ENCODE measurements at places on chromosomes 6 and 20.

DNA sequence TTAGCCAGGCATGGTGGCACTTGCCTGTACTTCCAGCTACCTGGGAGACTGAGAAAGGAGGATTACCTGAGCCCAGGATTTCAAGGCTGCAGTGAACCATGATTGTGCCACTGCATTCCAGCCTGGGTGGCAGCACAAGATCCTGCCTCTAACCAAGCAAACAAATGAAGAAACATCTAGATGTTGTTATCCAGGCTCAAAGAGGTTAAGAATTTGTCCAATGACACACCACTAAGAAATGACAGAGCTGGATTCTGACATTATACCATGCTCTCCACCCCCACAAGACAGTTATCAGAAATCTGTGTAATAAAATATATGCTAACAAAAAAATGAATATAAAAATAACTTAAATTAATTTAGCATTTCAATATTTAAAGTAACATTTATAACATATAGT is 925.5 kb upstream of the SLC35B3 start:
- DNase-seq: no peak

GRCh38 chr6:157025437-157025836 is 248.3 kb downstream of the ARID1B start:
- no peak for DNase-seq

DNA sequence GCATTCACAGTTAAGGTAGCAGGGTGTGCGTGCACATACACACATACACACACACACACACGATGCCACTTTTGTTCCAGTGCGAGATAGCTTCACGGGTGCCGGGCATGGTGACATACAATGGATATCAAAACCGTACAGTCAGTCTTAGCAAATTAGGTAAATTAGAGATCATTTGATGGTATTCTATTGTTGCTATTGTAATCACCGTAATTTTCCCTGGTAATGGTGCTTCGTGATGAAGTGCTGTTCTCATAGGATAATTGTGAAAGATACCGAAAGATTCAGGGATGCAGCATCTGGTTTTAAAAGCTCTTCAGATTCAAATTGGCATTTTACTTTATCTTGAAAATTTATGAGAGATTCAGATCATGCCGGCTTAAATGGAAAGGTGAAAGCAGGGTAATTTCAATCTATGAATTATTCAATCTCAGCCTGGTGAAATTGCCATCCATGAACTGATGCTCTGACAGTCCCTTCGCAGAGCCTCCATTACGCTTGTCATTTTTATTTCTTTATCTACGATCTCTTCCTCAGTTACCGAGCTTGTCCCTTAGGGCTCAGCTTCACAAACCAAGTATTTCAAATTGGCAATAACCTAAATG is 71.3 kb upstream of the SOX4 start:
- DNase-seq: no peak

- DNase-seq: no peak
Measured at GRCh38 chr6:116400328-116400727, 29.6 kb downstream of the DSE start.

DNA sequence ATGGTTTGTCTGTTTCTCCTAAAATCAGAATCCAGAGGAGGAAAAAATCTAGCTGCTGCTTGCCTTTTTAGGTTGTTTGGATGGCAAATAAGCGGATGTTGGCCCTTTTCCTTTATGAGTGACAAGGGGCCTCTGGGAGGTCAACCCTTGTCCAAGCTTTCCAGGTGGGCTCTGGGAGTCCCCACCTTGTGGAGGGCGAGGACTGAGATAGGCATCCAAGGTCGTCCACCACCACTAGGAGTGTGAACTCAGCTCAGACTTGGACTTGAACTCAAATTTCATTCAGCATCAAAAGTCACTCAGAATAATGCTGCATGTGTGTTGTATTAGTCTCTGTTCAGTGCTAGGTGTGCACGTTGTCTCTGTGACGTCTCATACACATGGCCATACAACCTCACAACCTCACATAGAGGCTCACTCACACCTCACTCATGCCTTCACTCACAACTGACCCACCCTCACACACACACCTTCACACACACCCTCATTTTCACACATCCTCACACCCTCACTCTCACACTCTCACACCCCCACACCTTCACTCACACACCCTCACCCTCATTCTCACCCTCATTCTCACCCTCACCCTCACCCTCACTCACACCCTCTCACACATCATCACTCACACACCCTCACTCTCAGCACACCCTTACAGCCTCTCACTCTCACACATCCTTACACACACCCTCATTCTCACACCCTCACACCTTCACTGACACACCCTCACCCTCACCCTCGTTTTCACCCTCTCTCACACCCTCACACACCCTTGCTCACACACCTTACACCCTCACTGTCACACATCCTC is 18.0 kb downstream of the DYNLT1 start:
- DNase-seq: no peak

- no peak for DNase-seq
Measured at GRCh38 chr20:36173451-36173933, 19.0 kb downstream of the EPB41L1 start.

DNA sequence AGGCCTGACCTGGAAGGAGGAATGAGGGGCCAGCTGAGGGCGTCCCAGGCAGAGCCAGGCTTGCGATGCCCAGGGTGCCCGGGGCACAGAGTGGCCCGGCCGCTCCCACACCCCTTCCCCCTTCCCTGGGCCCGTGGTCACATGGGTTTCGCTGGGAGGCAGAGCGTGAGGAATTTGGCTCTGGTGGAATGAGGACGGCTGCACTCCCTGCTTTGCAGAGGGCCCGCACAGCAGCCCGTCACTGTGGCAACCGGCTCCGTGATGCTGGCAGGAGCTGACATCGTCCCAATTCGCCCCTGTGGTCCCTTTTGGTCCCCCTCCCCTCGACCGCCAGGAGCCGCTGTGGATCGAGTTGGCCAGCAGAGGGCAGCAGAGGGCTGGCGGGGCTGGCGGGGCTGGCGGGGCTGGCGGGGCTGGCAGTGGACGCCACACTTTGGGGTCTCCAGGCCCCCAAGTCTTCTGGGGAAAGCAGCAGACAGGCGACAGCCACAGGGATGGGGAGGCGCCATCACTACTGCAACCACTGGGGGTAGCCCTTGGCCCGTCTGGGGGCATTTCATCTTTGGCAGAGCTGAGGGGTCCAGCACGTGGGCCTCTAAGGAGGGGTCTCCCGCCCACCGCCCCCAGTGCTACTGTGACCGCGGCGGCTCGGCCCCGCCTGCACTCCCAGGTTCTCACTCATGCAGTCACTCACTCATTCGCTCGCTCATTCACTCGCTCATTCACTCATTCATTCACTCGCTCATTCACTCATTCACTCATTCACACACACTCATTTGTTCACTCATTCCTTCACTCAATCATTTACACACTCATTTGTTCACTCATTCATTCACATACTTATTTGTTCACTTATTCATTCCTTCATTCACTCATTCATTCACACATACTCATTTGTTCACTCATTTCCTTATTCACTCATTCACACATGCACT is 49.7 kb upstream of the BHLHE23 start:
- peak; percentile 47 for DNase-seq

- DNase-seq: no peak
Measured at GRCh38 chr20:2919518-2920245, 46.4 kb downstream of the PTPRA start.

GRCh38 chr6:33797626-33798342 is 6.0 kb downstream of the MLN start:
- DNase-seq: no peak

GRCh38 chr6:128690063-128690462 is 169.7 kb upstream of the PTPRK start:
- no peak for DNase-seq

GRCh38 chr6:79630883-79631692 is at the start of gene SH3BGRL2:
Gene SH3BGRL2, plus strand, starts transcription at chr6:79631329. Its CDS starts 133 bp downstream, at chr6:79631462.
- DNase-seq: no peak

DNA sequence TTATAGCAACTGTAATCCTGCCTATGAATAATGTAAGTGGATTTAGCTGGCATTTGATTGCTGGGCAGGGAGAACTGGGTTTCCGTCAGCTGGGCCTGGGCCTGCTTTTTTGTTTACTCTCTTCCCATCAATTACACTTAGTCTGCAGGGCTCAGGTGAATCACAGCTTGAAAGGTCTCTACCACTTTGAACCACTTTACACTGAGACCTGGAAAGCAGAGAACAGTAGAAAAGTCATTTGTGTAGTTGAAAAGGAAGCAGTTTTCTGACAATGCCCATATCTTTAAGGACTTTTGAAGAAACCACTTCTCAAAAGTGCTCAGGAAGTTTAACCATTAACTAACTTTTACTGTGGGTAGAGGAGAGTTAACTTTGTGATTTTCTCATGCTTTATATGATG is 315.4 kb upstream of the SASH1 start:
- DNase-seq: no peak

- DNase-seq: no peak
Measured at GRCh38 chr6:142265476-142265875, 36.3 kb upstream of the ADGRG6 start.

DNA sequence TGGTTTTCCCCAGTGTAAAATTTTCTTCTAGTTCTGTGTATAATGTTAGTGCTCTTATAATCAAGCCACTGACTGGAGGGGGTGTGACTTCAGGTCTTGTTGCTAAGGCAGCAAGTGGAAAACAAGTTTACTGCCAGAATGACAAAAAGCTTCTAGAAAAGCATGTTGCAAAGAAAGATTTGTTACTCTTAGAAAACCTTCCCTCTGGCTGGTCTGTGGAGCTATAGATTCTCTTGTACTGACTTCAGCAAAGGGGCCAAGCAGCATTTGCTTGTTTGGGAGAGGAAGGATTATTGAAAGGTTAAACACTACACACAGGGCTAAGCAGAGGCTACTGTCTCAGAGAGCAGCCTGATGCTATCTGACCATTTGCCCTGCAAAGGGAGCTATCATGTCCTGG is 288.8 kb downstream of the BTBD9 start:
- DNase-seq: no peak

GRCh38 chr6:22083119-22083518 is 213.7 kb downstream of the PRL start:
- no peak for DNase-seq

DNA sequence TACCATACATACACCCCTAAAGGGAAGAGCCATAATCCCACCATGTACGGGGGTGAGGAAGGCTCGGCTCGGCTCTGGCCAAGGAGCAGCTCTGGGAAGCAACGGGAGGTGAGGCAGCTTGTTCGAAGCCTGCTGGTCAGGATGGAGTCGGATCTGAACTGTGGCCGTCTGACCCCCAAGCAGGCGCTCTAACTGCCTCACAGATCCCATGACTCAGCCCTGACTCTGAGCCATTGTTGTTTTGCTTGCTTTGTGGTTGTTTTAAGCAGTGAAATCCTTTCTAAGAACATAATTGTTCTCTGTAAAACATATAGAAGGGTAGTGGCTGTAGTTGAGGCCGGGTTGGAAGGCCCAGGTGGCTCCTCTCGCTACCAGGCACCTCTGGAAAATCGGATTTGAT is 10.9 kb downstream of the C6orf132 start:
- no peak for DNase-seq

- DNase-seq: no peak
Measured at GRCh38 chr20:51631011-51631950, 88.8 kb upstream of the NFATC2 start.

GRCh38 chr20:39588148-39588757 is 626.1 kb downstream of the DHX35 start:
- no peak for DNase-seq

DNA sequence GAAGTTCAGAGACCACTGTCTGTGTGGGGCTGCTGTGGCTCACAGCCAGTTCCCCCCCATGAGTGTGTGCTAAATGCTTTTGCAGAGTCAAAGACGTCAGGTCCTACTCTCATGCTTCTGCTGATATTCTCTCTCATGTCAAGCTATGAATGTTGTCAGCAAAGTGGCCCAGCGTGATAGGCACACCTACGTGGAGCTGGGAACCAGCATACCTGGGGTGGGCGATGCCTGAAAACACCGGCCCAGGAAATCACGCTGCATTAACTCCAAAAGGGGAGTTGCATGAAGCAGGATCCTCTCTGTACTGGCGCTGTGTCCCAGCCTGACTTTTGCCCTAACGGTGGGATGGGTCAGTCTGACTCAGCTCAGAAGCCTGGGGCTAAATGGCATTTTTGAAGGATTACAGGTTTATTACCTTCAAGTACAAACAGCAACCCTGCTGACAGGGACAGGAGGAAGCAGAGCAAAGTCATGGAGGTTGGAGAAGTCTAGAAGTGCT is 9.0 kb upstream of the MRPS10 start:
- DNase-seq: no peak

DNA sequence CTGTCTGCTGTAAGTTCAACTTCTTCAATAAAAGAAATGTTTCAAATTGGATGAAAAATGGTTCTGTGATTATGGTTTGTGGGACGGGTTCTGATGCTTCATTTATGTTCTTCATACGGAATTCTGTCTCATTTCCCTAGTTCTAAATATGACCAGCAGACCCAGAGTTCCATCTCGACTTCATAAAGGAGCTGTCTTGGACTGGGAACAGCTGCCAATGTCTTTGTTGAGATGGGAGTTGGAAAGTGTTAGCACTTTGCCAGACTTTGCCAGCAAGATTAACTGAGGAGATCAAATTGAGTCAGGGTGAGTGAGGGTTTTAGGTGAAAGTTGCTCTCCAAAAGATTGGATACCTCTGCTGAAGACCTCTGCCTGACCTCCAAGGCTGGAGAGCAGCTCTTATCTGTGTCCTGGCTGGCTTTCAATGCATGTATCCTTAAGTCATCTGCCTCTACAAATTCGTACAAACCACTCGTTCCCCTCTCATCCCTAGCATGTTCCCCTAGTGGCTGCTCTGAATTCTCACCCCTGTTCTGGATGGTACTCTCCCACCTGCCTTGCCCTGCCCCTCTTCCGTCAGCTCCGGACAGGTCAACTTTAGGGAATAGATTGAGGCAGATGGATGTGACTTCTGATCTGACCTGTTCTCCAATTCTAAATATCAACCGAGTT is at the start of gene EFCAB8:
Gene EFCAB8, plus strand, starts transcription at position 223 of the 672 bp plus-strand sequence. CDS start 4,870 bp downstream, outside the sequence.
- no peak for DNase-seq

Data from CD4-positive, alpha-beta memory T cell (primary cell).